ENCODE measurements at places on chromosomes 1 and 21.

- DNase-seq = no peak
These were observed 495.6 kb upstream of the C1orf87 start for GRCh38 chr1:60569189-60569588.

DNA sequence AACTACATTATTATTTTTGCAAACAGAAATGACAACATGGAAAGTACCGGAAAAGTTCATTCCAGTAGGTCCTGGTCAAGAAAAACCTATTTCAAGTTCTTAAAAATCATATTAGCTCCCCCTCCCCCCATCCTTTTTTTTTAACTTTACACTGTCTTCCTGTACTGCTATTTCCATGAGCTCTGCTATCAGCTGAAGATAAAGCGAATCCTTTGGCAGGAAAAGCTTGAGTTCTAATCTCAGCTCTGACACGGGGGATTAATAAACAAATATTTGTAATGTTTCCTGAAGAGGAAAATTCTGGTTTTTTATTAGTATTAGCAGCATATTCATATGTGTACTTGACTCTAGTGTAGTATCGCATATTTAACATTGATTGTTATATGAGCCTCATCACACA lies 190.7 kb upstream of the ESRRG start:
- DNase-seq = no peak

GRCh38 chr1:223651291-223651991 lies 14.1 kb downstream of the CAPN8 start:
- no peak for DNase-seq

DNA sequence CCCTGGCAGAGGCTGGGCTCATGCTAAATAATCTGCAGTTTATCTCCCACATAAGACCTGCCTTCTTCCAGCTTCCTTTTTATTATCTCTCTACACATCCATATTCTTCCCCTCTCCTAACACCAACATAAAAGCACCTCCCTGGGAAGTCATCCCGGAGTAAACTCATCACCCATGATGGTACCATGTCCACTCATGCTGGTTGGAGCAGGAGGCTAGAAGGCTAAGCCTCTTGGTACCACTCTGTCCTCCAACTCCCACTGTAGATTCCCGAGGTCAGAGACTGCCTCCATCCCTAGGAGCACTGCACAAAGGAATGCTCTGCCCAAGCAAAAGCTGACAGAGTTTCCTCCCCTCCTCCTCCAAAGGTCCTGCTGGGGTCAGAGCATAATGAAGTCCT lies 4.2 kb downstream of the DENND2D start:
- DNase-seq = no peak

GRCh38 chr21:28758883-28759242 lies 233.8 kb downstream of the LTN1 start:
- DNase-seq = no peak

DNA sequence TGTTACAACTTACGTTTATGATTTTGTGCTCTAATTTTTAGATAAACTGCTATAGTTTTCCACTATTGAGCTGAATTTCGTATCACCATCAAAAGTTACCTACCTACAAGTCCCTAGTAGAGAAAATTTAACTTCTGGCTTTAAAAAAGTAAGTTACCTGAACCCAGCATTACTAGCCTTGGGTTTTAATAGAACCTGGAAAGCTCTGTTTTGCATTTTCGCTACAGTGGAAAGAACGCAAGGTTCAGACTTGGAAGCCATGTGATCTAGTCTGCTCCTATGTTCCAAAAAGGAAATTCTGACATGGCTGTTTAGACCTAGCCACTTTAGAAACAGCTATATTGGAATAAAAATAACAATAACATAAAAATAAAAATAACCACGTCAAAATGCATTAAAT lies 110.5 kb downstream of the SLC45A1 start:
- DNase-seq = no peak

DNA sequence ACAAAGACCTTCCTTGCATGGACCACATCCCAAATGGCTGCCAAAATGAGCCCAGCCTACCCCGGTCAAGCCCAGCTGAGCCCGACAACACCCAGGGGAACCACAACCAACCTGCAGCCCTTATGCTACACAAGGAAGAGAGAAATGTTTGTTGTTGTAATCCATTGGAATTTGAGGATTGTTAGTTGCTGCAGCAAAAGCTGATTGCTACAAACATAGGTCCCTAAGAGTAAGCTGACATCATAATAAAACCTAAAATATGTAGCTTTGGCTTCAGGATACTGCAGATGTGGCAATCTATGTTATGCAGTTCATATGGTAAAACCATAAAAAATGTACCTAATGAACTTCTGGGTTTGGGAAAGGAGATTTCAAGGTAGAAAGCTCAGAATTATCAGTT lies 65.5 kb upstream of the DNAH14 start:
- no peak for DNase-seq

GRCh38 chr1:211653959-211654496 lies 21.4 kb downstream of the NEK2 start:
- no peak for DNase-seq

DNA sequence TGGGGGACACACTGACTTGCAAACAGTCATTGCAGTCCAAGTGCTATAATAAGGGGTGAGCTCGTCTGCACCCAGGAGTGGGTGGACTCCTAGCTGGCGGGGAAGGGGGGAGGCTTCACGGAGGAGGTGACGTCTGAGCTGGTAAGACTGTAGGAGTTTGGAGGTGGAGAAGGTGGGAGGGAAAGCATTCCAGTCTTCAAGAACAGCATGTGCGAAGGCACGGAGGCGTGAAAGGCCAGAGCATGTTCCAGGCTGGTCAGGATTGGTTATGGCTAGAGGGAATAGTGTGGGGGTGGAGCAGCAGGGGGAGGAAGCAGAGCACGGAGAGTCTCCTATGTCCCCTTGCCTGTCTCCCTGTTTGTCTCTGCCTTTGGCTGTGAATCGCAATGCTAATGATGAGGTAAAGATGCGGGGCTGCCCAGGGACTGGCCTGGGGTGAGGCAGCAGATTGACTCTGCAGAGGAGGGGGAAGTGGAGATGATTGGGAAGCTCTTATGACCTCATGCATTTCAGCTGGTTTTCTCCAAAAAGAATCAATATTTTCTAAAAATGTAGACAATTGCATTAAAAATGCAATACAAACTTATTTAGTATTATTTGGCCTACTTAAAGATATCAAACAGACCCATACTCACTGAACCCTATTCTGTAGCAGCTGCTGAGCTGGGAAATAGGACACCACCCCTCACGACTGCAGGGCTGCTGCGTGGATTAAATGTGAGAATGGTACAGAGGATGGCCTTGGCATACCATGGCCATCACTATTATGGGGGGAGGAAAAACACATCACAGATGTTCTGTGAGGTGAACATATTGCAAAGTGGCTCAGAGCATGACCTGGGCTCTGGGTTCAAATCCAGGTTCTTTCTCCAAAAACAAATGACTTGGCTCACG lies 2.6 kb upstream of the ZNF436 start:
- DNase-seq = no peak

GRCh38 chr1:213281640-213282301 lies 230.7 kb downstream of the RPS6KC1 start:
- DNase-seq = no peak

DNA sequence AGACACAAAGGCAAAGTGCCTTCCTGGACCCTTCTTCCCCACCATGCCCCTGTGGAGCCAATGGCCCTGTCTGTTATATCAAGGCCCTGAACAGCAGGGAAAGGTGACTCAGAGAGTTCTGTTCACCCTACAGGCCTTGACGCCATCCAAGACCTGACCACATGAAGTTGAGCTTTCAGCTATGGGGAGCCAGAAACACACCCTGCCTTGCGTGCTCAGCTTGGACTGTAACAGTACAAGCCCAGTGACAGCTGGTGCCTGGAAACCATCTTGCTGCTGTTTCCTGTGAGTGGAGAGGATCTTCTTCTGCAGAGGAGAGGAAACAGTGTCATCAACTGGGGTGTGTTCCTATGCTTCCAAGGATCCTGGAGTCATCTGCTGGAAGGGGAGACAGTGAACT lies 165.0 kb upstream of the IRF2BP2 start:
- no peak for DNase-seq

DNA sequence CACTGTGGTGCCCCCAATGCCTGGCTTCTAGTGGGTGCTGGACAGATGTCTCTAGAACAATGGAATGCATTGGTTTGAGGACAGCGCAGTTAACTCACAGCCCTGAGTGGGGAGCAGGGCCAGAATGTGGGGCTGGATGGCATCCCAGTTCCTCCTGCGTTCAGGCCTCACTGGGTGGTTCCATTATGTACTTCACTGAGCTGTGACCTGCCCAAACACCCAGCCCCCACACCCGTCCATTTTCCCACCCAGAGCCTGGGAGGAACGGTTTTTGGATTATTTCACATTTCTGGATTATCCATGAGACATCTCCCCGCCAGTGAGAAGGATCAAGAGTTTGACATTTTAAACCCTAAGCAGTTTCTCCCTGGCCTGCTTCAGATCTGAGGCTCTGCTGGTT lies 55.3 kb upstream of the WASF2 start:
- no peak for DNase-seq

GRCh38 chr1:9413877-9414213 lies 121.2 kb downstream of the SPSB1 start:
- no peak for DNase-seq

- no peak for DNase-seq
These were observed 1911.8 kb downstream of the MRPL39 start for GRCh38 chr21:23695443-23695842.

- DNase-seq = no peak
These were observed 794 bp upstream of the FAM76A start for GRCh38 chr1:27724961-27725373.

DNA sequence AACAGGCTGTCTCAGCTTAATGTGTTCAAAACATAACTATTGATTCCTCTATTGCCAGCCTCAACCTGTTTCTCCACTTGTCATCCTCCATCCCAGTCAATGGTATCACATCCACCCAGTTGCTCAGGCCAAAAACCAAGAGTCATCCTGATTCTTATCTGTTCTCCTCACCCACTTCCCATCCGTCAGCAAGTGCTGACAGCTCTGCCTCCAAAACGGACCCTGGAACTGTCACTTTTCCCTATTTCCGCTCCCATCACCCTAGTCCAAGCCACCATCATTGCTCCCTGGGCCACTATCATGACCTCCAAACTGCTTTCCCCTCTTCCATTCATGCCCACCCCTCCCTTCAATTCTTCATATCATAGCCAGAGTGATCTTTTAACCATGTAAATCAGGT lies 36.2 kb upstream of the IFFO2 start:
- DNase-seq = no peak

DNA sequence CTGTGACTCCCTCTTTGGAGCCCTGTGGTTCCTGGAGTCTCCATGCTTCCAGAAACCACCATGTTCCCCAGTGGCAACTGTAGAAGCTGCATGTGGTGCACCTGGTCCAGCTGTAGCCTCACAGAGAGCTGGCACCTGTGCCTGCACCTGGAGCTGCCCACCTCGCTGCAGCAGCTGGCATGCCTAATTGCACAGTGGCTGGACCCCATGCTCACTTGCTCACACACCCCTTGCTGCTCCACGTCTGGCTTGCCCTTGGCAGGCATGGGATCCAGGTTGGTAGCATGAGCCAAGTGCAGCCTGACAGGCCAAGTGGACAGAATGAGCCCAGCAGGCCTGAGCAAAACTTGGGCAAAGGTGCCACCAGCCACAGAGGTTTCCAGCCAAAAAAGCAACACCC lies 680.1 kb downstream of the MATN1 start:
- DNase-seq = peak; percentile 76

GRCh38 chr1:228743405-228743804 lies 8.1 kb downstream of the RHOU start:
- no peak for DNase-seq

- DNase-seq = no peak
These were observed 52.5 kb upstream of the USH2A start for GRCh38 chr1:216475659-216476276.

GRCh38 chr1:91700771-91701471 lies 185.0 kb downstream of the TGFBR3 start:
- DNase-seq = no peak

DNA sequence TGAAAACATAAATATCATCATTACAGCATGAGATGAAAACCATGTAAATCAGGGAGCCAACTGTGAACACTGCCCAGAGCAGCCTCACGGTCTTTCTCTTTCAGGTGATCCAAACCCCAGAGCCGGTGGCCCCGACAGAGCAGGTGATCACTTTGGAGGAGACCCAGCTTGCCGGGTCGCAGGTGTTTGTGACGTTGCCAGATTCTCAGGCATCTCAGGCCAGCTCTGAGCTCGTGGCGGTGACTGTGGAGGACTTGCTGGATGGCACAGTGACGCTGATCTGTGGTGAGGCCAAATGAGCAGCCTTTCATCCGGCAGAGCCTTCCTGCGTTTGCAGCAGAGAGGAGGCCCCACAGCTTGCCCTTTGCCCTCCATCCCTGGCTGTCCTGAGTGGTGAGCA lies 37.2 kb upstream of the EPHA8 start:
- peak; percentile 76 for DNase-seq

DNA sequence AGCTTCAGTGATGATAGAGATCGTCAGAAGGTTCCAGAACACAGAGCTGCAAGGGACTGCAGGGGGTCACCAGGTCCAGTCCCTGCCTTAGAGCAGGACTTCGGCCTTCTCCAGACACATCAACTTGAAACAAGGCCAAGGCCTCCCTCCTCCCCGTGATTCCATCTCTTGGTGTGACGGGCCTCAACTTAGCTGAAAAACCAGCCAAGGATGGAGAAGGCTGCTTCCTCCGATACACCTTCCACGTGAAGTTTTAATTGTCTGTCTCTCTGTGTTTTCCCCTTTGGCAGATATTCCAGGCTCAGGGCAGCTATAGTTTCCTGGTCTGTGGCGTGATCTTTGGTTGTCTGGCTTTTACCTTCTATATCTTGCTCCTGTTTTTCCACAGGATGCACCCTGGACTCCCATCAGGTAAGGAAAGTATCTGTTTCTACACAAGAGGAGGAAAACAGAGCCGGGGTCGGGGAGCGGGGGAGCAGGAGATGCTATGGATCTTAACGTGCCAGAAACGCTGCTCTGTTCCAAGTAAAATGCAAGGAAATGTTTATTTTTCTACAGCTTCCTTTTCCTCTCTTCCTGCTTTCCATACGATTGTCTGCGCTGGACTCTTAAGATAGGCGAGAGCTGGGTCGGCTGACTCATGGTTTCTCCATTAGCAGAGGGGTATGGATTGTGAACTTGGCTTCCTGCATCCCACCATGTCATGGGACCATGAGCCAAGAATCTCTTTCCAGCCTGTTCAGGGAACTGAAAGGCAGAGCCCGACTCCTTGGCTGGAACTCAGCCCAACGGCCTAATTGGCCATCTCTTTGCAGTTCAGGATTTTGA lies 32.8 kb downstream of the ELK4 start:
- no peak for DNase-seq

GRCh38 chr1:14728516-14728915 lies 130.0 kb downstream of the KAZN start:
- DNase-seq = no peak

GRCh38 chr1:230345139-230345885 lies 80.8 kb downstream of the PGBD5 start:
- no peak for DNase-seq

- DNase-seq = peak; percentile 97
These were observed 896 bp upstream of the DUSP10 start for GRCh38 chr1:221742555-221743415.

Measured in mesenteric fat pad (tissue), 1 donor.